SK-N-DZ (cell line): ENCODE measurements at places on chromosomes 4 and X.
A peak's percentile ranks its signal among the peaks of the same experiment; 100 is the strongest.

DNA sequence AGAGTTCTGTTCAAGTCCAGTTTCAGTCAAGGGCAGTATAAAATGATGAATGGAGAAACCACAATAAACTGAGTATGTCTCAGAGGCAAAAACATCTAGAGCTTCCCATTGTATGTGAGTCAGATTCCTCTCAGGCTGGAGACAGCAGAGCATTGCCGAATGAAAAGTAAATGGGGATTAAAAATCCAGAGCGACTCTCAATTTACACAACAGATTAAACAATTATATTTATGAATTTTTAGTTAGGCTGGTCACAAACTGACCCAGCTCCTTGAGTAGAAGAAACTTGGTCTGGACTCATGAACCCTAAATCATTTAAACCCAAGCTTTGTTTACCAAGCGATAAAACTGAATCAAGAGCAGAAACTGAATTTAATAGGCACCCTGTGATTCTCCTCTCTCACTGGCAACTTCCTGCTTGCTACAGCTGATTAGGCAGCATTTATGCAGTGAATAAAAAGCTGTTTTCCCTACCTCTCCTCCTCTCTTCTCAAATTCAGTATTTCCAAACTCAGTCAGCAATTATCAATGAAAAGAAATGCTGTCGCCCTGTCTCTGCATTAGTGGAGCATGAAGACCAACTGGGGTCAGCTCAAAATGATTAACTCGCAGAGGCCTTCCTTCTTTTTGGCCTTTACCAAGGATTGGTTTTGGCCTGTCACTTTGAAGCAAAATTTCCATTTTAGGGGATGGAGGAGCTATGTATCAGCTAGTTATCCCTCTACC lies 568.0 kb downstream of the PDHA2 start:
- DNase-seq, result no peak

GRCh38 chr4:165133150-165133549 lies 20.5 kb upstream of the TMEM192 start:
- DNase-seq, result no peak

DNA sequence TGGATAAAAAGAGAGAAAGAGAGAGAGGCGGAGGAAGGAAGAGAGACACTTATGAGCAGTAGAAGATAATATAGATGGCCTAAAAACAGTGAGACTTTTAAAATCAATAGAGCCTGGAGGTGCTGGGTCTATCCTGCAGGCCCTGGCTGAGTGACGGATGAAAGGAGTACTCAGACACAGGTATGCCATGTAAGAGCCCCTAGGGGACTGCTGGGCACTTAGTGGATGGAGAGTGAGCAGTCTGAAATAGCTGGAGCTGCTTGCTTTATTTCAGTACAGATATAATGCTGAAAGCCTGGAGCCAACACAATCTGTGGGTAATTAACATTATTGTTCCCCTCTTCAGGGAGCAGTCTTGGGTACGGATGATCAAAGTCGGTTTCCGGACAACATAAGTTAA lies 578.6 kb downstream of the SPOCK3 start:
- DNase-seq, result no peak

- no peak for DNase-seq
Observed at GRCh38 chr4:28313729-28314713, 1453.4 kb downstream of the STIM2 start.

GRCh38 chrX:39773923-39774773 lies 323.6 kb downstream of the BCOR start:
- no peak for DNase-seq

- no peak for DNase-seq
Observed at GRCh38 chr4:145583191-145584055, 35.8 kb upstream of the MMAA start.

- no peak for DNase-seq
Observed at GRCh38 chrX:45843518-45843917, 642.8 kb upstream of the DIPK2B start.

- DNase-seq, result no peak
Observed at GRCh38 chr4:165440415-165441158, 61.8 kb downstream of the CPE start.

DNA sequence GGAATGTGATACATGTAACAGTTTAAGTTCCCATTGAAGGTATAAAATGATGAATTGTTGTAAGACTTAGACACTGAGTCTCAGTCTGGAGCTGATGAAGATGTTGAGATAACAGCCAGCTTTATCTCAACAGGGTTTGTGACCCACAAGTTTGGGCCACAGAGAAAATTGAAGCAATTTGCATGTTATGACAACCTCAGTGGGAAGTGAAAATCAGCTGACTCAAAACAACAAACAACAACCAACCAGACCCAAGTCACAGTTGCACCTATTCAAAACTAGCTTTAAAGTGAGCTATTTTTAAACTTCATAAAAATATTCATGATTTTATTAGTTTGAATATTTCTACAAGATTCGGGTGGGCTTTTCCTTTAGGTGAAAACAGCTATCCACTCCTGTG lies 8.0 kb downstream of the SFRP2 start:
- no peak for DNase-seq

DNA sequence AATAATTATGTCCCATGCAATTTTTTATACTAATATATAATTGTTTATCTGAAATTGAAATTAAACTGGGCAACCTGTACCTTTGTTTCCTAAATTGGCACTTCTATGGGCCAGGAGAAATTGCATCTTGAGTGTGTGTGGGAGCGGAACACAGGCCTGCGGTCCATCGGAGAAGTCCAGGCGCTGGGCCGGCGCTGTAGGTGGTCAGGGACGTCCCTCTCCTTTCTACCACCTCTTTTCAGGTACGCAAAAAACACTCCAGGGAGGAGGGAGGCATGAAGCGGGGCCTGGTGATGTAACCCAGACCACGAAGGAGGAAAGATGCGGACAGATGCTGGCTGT lies 717 bp downstream of the MGAT4D start:
- no peak for DNase-seq

GRCh38 chr4:26173619-26174018 lies 147.2 kb upstream of the RBPJ start:
- DNase-seq, result no peak

- DNase-seq, result no peak
Observed at GRCh38 chr4:19857380-19857779, 394.3 kb upstream of the SLIT2 start.

DNA sequence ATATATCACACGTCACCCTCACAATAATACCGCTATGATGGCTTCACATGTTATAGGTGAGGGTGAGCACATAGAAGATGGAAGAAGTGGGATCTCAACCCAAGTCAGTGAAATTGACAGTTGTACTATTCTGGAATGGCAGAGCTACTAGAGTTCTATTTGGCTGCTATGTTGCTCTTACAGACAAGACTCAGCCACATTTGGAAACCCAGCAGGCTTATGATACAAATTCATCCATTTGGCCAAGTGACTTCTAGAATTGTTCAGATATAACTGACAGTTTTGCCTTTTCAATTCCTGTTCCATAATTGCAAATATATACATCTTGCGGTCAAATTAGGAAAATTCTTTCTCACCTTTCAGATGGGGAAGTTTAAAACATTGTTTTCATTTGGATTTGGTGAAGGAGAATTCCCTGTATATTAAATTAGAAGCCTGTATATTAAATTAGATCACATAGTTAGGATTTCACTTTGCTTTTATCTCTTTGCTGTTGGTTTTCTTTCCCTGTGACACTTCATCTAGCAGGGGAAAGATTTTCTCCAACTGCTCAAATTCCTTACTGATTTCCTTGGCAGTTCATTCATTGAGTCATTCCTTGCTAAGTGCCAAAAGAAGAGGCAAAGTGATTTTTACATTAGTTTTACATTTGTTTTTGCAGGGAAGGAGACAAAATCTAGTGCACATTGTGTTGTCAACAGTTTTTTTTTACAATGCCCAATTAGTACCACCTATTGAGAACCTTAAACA lies 120.6 kb upstream of the TBC1D9 start:
- no peak for DNase-seq

DNA sequence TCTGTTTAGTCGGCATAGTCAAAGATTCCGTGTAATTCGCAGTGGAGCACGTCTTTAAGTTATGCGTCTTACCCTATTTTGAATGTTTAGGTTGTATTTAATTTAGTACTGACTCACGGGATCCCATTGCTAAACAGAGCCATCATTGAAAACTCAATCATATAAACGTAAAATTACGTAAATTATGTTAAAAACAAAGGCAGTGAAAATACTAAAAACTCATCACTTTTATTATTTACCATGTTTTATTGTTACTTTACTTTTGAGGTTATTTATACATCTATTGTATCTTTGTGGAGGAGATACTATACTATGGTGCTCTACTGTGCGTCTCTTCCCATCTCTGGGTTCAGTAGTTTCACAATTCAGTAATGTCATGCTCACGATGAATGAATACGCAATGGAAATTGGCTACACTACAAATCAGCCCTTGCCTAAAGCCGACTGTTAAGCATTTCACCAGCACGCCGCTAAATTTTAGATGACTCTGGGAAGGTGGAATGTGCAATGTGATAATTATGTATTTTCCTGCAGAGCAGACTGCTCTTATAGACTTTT lies 944 bp downstream of the FUNDC2 start:
- peak; percentile 2 for DNase-seq

DNA sequence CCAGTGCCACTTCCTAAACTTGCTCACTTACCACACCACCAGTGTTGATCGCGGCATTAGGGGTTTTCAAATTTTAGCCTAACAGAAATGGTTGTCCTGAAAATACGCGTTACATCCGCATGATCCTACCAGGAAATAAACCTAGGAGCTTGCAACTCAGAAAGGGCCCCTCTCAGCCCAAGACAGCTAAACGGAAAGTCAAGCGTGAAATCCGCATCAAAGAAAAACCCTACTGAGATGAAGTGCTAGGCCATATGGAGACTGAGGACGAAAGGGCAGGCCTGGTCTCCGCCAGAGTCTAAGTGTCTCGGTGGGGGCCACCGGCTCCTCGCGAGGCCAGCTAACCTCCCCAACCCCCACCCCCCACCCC lies 626 bp downstream of the YTHDC1 start:
- peak; percentile 17 for DNase-seq

DNA sequence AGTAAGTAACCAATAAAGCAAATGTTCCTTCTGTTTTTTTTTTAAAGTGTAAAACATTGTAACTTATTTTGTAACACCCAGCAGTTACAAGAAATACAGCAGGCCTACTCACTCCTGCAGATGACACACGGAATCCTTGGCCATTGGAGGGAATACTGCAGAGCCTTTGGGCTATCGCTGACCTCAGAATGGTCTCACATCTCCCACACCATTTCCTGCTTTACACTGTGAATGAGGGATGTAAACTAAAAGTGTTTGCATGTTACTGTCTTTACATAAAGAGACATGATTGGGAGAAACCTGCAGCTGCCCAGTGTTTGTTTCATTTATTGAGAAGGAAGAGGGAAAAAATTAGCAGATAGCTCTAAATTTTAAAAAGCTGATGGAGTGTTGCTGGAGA lies 64.1 kb downstream of the USP46 start:
- no peak for DNase-seq

- no peak for DNase-seq
Observed at GRCh38 chr4:25810461-25811373, 52.1 kb downstream of the SEL1L3 start.

GRCh38 chrX:114201622-114202021 lies 382.3 kb upstream of the HTR2C start:
- no peak for DNase-seq

DNA sequence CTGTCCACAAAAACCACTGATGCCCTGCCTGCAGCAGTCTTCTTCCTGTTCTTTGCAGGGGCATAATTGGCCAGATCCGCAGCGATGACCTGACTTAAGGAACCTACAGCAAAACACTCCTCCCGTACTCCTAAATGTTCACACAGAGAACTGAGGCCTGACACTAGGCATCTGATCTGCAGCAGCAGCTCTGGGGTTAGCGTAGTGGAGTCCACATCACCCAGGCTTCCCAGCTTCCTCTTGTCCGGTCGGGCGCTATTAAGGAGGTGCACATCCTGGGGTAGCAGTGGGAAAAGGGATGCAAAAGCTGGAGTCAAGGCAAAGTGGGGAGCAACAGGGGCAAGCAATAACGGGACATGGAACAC lies 758 bp downstream of the SCFD2 start:
- DNase-seq, result peak; percentile 13

DNA sequence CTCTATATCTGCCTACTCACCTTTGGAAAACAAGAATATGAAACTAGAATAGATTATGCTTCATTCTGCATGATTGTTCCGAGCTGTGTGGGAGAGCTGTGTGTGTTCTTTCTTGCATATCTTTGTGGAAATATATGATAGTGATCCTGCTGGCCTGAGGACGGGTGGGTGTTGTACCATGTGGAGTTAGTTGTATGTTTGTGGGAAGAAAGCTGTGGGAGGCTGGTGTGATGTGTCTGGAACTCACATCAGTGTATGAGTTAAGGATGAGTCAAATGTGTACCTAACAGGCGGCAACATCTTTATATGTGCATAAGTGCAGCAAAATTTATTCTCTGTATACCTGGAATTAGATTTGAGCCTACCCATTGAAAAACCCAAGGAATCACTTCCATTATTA lies 208.1 kb upstream of the ADGRL3 start:
- DNase-seq, result no peak

GRCh38 chrX:1283093-1283492 lies 14.5 kb downstream of the CSF2RA start:
- DNase-seq, result no peak

DNA sequence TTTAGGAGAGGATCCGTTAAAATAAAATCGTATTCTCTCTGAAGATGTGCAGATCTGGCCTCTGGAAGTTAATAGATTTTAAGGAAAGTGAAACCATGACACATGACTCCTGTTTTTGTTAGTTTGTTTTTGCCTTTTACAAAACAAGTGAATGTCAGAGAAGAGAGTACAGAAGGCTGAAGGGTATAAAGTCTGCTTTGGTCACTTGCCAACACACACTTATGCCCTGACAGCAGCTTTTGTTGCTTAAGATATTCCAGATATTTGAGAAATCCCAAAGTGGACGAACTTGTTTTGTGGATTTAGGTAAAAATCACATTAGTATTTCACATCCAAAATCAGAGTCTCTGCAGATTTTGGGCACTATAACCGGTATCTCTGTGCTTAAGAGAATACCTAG lies 192.4 kb upstream of the RASGEF1B start:
- DNase-seq, result no peak

GRCh38 chrX:56764975-56765791 lies 36.1 kb downstream of the NBDY start:
- DNase-seq, result no peak

DNA sequence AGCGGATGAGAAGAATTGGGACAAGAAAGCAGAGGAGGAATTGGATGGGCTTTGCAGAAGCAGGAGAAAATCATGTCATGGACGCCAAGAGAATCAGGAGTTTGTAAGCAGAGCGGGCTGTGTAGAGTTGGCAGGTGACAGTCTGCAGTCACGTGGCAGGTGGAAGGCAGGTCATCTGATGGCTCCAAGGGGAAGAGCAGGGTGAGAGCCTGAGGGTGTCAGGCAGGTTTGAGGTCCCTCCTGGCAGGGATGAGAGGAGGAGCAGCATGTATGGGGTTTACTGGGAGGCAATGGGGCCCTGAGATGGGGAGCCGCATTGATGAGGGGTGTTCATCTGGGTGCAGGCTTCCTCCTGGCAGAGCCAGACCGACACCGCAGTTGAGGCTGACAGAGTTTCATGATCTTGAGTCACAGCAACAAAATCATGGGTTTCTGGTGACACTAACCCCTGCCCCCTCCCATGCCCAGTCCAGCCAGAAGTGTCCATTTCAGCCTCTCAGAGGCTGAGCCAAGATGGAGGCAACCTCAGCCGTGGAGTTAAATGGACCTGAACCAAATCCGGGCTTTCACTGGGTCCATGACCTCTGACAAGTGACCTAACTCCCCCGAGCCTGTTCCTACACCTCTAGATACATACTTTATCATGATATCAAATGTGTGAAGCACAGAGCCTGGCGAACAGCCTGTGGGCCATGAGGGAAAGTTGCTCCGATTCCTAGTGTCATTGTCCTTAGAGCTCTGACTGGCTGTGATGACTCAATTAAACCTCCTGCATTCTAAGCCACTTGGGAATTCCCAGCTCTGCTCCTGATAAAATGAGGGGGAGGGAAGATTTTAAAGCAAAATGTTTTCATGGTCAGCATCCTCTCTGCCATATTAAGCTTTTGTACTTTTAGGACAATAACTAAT lies 36.1 kb downstream of the EVC start:
- DNase-seq, result no peak
